ENCODE measurements at places on chromosomes 1 and 21.

- DNase-seq = peak; percentile 32
These were observed 27.6 kb upstream of the SLAMF1 start for GRCh38 chr1:160674415-160674814.

DNA sequence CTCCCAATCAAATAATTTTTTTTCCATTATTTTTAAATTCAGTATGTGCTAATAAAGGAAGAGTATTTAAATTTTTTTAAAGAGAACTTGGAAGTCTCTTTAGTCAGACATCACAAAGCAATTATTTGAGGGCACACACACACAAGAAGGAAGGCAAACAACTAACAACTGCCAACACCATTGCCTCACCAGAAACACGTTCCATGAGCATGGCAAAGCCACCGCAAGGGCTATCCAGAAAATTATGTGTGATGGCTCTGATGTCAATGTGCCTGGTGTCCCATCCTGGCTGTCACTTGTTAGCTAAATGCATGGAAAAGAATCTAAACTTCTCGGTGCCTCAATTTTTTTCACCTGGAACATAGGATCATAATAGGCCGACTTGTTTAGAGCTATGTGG is 262.9 kb downstream of the SEC16B start:
- DNase-seq = no peak

DNA sequence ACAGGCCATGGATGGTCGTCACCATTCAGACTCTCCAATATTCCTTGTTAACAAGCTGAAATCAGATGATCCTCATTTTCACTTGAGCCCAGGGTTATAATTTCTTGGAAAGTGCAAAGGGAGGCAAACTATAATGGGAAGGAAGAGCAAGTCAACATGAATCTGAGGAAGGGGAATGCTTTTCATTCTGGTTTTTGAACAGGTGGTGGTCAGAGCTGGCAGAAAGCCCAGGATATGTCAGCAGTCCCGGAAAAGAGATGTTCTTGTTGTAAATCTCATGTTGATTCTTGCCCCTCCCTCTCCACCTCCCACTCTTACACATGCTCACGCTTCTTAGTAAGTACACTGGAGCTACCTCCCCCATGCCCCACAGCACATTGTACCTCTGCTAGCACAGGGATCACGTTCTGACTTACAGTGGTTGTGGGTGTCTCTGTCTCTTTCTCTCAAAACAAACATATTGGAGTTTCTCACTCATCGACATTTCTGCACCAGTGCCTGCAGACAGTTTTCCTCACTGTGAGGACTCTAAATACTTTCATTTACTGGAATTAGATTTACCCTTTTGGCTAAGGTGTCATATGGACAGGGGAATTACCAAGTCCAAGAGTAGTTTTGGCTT is 77.6 kb downstream of the XCL2 start:
- DNase-seq = peak; percentile 79

- DNase-seq = no peak
These were observed 85.4 kb downstream of the CEP350 start for GRCh38 chr1:180040034-180040433.

- DNase-seq = no peak
These were observed 106.4 kb downstream of the KCND3 start for GRCh38 chr1:111882986-111883560.

- DNase-seq = no peak
These were observed 163.8 kb downstream of the BACH1 start for GRCh38 chr21:29462479-29462878.

DNA sequence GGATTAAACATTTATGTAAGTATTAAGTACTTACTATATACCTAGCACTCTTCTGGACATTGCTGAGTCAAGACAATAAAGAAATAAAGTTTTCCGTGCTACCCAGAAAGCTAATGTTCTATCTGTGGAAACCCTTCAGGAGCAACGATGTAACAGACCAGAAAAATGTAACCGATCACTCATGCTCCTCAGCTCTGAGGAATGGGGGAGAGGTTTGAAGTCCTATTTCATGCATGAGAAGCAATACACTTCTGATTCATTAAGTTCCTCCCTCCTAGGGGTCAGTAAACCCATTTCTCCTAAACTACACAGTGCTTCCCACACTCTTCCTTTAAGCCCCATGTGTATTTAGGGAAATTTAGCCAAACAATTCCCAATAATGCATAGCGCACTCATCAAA is 25.6 kb upstream of the KAZN start:
- DNase-seq = no peak

GRCh38 chr1:78831731-78832360 is 174.7 kb downstream of the ADGRL4 start:
- no peak for DNase-seq

- peak; percentile 44 for DNase-seq
These were observed 788 bp downstream of the ISG15 start for GRCh38 chr1:1013922-1014648.

- DNase-seq = peak; percentile 54
These were observed 99.3 kb downstream of the FMN2 start for GRCh38 chr1:240190881-240191401.

GRCh38 chr1:1304331-1305299 is 3.1 kb downstream of the ACAP3 start:
- no peak for DNase-seq

- DNase-seq = no peak
These were observed 62.1 kb upstream of the F3 start for GRCh38 chr1:94603663-94604062.

GRCh38 chr21:45576838-45577737 is 34.8 kb upstream of the SLC19A1 start:
- no peak for DNase-seq

GRCh38 chr1:82226186-82226505 is 425.4 kb downstream of the ADGRL2 start:
- no peak for DNase-seq

DNA sequence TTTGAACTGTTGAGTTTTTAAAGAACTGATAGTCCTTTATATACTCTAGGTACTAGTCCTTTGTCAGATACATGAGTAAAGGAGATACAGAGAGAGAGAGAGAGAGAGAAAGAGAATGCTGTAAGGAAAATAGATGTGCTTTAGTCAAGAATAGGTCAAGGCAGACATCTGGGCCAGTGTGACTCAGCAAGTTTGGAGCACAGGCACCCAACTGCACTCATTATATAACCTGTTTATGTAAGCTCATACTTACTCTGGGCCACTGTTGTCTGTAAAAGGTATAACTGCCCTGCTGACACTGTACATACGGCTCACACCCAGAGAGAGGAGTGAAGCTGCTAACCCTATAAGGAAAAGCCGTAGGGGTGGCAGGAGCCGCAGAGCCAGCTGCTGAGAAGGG is 32.2 kb upstream of the AKT3 start:
- no peak for DNase-seq

- DNase-seq = no peak
These were observed 150.1 kb downstream of the CDC7 start for GRCh38 chr1:91650764-91651163.
